Retinal pigment epithelial cell (primary cell): ENCODE measurements at places on chromosomes 3 and 15.

DNA sequence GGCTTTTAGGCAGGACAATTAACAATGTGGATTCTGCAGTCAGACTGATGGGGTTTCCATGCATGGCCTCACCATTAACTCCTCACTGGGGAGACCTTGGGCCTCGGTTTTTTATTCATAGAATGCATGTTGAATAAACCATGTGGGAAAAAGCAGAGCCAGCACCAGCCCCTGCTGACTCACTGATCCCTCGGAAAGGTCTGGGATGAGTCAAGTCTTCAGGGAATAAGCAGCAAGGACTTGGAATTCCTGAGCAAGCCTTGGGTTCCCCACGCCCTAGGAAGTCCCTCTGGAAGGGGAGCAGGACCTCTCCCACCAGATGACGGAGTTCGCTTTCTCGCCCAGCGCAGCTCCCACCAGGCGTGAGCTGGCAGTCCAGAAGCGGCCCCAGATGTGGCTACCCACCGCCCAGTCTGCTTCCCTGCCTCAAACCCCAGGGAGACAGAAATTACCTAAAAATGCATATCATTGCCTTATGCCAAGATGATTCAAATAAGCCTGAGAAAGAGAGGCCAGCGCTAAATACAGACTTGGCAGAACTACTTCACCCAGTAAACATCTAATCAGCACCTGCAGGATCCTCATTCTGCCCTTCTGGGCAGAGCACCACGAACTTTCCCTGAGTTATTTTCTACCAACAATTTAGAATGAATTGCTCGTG lies 45.4 kb downstream of the BTD start:
- peak; percentile 96 for DNase-seq

- no peak for DNase-seq
These were observed 614.6 kb upstream of the TBL1XR1 start for GRCh38 chr3:177811835-177812234.

DNA sequence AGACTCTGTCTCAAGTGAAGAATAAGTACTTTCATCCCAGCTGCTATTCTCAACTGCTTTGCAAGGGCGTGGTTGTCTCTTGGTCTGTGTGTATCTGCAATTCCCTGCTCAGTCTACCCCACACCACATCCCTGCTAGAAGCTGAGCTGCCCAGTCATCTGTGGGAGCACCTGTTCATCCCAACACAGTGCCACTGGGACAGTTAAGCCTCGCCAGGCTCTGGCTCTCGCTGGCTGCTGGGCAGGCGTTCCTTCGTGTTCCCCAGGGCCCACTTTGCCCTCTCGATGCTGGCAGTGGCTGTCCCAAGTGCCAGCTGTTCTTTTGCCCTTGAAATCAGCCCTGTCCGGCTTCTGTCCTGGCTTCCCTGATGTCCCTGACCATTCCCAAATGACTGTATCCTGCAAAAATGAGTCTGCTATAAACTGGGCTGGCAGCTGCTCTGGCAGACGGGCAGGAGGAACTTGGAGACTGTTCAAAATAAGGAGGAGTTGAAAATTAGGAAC lies 91.6 kb upstream of the KLHL25 start:
- DNase-seq, result no peak

DNA sequence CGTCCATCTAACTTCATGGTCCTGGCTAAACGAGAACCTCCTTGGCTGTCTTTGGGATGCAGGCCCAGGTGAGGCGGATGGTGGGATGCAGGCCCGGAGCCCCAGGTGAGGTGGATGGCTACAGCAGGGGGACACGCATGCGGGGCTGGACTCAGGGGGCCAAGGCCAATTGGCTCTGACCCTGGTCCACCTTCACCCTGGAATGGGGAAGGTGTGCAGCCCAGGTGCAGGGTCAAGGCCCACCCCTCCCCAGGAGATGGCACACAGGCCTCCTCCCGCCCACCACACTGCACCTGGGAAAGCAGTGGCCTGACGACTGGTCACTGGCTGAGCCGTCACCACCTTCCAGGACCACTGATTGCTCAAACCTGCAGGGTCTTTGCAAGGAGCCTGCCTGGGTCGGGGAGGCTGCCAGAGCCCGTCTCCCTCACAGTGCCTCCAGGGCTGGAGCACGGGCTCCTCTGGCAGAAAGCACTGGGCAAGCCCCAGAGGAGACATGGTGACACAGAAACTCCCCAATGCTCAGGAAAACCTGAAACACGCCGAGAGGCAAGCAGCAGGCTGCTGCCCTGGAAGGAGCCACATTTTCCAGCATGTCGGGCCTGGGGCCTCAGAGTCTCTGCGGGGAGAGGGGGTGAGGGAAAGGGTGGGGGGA lies 159.6 kb downstream of the LRRK1 start:
- DNase-seq, result no peak

GRCh38 chr3:2082871-2083480 lies 15.7 kb upstream of the CNTN4 start:
- DNase-seq, result no peak

DNA sequence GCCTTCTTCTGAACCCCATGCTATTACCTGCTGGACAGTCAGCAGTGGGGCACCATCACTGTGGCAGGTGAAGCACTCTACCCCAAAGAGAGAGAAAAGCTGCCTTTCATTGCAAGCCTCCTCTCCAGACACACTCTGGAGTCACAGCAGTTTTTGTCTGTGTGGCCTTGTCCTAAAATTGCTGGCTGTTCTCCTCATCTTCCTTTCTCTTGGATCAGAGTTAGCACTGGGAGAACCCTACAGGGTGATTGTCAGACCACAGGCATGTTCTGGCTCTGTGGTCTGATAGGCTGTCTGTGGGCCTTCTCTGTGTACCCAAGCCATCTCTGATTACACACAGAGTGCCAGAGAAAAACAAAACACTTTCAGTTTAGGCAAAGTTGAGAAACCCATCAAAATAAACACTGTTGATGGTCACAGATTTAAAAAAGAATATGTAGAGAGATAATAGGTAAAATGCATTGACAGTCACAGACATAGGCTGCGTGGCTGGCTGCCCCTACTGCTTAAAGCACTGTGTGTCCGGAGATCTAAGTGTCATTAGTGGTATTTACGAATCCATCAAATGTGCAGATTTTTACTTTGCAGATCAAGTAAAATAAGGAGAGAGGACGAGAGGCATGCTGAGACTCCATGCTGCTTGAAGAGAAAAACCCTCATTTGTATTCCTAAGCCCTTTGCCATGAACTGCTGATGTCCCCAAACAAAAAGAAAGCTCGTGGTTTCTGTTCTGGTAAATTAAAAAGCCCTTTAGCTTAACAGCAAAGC lies 689.9 kb downstream of the TUSC7 start:
- no peak for DNase-seq

- no peak for DNase-seq
These were observed 784 bp upstream of the CISH start for GRCh38 chr3:50612234-50612882.

GRCh38 chr15:101237251-101237650 lies 14.6 kb downstream of the CHSY1 start:
- DNase-seq, result no peak

DNA sequence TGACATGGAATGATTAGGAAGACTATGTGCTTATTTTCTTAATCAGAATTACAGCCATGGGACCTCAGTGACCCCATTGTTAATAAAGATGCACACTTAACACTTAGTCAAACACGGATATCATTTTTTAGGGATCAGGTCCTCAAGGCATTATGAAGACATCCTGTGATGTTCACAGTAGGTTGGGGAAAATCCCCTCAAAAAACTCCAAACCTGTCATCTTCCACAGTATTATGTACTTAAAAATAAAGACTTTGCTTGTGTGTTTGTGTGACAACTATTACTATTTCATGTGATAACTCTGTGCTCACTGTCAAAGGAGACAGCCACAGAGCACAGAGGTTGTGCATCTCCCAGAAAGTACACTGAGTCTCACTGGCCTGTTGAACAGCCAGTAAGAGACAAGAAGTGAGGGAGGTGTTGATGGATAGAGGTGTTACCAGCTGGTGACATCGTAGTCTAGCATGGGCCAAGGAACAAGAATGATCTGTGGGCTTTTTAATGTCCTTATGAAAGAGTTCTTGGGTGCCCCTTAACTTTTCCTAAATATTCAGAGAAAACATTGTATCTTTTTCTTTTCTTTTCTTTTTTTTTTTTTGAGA lies 18.0 kb downstream of the CHST2 start:
- no peak for DNase-seq

DNA sequence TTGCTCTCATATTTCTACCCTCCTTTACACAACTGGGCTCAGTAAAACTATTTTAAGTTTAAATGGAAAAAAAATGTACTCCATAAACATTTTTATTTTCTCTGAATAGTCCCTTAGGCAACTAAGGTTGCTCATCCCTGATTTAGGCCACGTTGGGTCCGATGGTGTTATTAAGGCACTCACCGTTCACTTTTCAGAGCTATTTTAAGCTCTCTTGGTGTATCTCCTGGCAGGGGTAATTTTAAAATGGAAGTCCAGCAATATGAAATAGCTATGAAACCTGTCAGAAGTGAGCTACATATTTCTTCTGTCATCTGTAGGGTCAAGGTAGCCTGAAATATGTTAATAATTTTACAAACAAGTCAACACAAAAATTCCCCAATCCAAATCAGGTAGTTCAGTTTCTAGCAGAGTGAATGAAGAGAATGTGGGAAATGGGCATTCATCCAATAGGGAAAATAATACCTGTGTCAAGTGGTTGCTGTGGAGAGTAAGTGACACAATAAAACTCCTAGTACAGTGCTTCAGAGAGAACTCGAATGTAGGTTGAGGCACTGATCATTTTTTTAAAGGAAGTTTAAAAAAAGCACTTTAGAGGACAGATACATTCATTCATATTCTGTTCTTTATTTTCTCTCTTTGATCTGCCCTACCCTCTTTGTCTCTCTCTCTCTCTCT lies 209.3 kb upstream of the FEZF2 start:
- no peak for DNase-seq

- DNase-seq, result no peak
These were observed 1.7 kb upstream of the PHGR1 start for GRCh38 chr15:40349163-40349562.

DNA sequence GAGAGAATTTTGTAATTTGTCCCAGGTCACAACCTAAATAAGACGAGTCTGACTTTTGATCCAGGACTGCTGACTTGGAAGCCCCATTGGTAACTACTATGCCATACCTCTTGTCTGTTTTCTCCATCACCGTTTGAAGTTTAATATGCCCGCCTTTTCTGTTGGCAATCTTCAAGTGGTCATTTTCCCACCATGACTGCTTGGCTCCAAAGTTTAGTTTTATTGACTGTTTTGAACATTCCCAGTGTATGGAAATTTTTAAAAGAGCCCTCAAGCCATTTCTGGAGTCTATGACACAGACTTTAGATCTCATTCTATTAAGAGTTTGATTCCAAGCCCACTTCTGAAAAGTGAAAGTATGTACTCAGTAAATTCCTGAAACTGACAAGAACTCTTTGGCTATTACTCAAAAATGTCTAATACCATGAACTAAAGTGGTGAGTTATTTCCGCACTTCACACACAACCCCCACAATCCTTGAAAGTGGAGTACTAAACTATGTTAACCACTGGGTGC lies 136.7 kb upstream of the ADAMTS9 start:
- peak; percentile 71 for DNase-seq

GRCh38 chr3:37598808-37599581 lies 262.7 kb upstream of the CTDSPL start:
- DNase-seq, result no peak

DNA sequence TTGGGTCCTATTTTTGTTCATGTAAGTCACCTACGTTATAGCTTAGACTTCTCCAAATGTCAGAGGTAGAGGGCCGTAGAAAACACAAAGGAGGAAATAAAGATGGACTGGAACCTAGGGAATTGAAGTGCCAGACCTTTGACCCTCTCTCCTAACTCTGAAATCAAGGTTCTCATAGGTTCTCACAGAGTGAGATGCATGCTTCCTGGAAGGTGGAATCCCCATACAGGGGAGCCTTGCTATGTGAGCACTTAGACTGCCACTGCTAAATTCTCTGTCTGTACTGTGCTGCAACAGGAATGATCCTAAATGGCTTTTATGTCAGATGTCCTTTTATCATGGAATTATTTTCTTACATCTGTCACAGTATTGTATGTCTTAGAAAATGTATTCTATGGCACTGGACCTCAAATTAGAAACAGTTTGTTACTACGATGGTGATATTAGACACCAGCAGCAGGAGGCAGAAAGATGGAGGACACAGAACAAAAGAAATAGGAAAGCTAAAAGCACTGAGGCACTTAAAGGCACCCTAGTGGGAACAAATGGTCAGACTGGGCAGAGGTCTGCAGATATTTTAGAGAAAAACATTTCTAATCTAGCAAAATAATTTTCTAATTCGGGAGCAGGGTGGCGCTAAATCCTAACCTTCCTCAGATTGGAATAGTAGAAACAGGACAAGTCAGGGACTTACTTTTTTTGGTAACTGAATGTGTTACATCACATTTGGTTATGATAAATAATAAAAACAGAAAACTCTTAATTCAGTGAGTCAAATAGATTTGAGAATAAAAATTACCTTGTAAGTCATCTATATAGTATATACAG lies 60.2 kb upstream of the CDAN1 start:
- DNase-seq, result no peak

DNA sequence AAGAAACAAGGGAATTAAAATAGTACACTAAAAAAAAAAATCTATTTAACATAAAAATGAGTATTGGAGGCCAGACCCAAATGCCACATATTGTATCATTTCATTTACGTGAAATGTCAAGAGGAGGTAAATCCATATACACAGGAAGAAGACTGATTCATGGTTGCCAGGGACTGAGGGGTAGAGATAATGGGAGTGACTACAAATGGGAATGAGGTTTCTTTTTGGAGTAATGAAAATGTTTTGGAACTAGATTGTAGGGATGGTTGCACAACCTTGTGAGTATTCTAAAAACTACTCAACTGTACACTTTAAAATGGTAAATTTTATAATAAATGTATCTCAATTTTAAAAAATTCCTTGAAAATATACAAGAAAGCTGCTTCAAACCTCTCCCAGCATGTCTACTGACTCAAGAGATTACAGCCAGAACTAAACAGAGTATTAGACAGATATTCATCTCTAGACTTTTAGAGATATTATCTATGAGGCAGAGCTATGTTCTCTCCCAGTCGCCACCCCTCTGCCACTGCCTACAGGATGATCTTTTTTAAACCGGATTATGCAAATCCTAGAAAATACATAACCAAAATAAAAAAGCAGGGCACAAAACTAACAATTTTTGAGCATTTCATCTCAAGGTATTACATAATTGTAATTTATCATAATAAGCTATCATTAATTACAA lies 6.2 kb downstream of the HLTF start:
- DNase-seq, result no peak

- DNase-seq, result no peak
These were observed 134.9 kb downstream of the MBNL1 start for GRCh38 chr3:152403632-152404066.

GRCh38 chr15:49040151-49040550 lies 6.1 kb downstream of the SECISBP2L start:
- no peak for DNase-seq

- DNase-seq, result no peak
These were observed 280.0 kb downstream of the IGSF11 start for GRCh38 chr3:118754406-118755252.

GRCh38 chr3:79515072-79515471 lies 252.7 kb downstream of the ROBO1 start:
- no peak for DNase-seq
